ENCODE measurements at places on chromosomes 6 and 20.

DNA sequence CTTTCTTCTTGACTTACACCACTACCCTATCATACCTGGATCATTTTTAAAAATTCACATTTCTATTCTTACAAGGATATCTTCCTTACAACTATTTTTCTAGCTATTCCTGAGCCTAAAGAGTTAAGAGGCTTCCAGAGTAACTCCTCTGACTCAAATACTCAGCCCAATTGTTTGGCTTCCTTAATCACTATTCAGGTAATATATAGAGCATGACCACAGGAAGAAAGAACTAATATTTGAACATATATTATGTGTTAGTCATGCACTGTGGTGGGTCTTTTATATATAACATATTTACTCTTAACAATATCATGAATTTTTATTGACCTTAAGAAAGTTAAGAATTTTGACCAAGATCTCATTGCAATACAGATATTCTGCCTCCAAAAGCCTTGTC is 42.0 kb upstream of the ID4 start:
- no peak for DNase-seq

GRCh38 chr6:110239526-110240274 is 59.5 kb downstream of the CDC40 start:
- no peak for DNase-seq

GRCh38 chr20:18388860-18389259 is 78.0 kb downstream of the DZANK1 start:
- DNase-seq = peak; percentile 17

- no peak for DNase-seq
These were observed 31.2 kb upstream of the HBS1L start for GRCh38 chr6:135085700-135086413.

DNA sequence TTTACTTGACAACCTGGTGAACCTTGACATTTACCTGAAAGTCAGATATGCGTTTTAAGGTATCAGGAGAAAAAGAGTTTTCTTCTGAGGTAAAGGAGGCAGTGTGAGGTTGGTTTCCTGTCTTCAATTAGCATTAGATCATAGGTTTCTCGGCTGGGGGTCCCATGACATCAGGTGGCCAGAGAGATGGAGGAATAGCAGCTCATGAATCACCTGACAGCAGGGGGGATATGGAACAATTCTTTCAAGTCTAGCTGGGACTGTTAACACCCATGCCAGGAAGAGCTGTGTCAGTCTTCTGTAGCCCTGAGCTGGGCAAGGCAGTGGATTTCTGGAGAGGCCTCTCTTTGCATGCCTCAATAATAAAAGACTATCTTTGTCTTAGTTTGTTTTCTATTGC is 108.0 kb upstream of the TMEM170B start:
- no peak for DNase-seq

GRCh38 chr6:145214570-145214969 is 520.8 kb downstream of the EPM2A start:
- peak; percentile 29 for DNase-seq

DNA sequence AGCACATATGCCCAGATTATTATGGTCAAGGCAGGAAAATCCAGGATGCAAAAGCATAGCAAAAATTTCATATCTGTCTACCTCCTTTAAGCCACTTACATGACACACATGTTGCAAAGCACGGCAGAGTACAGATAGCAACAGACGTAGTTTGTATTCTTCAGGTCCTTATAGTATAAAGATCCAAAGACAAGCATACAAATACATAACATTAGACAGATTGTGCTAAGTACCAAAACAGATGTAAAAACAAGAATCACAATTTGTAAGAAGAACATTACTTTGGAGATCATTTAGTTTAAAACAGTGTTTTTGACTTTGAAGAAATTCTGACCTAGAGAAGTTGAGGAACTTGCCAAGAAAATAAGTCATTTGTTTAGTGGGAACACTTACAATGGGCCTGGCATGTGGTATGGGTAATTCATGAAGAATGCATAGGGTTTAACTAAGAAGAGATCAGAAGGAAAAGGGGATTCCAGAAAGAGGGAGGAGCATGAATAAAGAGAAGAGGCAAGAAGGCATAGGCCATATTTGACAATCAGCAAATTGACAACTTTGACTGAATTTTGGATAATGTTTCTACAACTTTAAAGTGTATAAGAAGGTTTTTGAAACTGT is 30.6 kb upstream of the LMBRD1 start:
- DNase-seq = no peak

DNA sequence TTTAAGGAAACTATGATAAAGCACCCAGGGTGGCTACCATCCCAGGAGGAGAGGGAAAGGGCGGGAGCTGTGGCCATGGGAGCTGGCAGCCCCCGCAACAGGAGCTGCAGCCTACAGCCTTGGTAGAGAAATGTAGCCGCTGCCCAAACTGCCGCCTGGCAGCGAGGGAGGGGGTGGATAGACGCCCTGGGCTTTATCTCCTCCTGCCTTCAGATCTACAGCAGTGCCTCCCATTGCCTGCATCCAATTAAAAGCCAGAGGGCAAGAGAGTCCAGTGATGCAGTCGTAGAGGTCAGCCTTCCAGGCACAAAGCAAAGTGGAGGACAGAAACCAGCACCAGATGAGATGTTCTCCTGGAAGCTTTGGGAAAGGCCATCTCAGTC is 35.0 kb upstream of the ZFAND3 start:
- DNase-seq = no peak

DNA sequence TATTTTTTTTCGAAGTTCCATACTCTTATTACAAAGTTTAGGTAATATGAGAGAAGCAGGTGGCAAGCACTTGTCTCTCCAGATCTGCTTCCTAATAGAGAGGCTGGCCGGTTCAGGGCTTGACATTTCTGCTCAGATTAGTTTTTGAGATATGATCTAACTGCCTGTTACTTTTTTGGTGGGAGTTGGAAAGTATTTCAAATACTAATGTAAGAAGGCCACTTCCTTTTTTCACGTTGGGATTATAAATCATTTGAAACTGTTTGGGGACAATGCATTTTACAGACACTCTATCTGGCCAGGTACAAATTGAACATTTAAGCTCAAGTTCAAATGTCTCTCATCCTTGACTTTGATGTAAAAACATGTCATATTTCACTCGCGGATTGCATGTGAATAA is 222.1 kb upstream of the SULF2 start:
- no peak for DNase-seq

DNA sequence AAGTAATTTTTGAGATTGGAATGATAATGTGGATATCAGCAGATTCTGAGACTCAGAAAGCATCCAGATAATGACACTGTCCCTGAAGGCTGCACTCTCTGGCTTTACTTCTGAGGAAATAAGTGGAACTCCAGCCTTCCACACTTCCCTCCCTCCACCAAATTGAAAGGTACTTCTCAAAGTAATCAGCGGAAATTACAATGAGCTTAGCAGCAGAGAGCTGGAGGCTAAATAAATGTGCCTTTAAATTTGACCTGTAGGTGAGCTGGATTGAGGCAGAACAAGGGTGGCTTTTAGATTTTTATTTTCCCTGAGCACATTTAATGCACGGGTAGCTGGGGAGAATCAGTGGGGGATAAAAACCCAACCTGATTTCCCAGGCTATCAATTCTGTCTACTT is 39.3 kb upstream of the RNF144B start:
- no peak for DNase-seq

DNA sequence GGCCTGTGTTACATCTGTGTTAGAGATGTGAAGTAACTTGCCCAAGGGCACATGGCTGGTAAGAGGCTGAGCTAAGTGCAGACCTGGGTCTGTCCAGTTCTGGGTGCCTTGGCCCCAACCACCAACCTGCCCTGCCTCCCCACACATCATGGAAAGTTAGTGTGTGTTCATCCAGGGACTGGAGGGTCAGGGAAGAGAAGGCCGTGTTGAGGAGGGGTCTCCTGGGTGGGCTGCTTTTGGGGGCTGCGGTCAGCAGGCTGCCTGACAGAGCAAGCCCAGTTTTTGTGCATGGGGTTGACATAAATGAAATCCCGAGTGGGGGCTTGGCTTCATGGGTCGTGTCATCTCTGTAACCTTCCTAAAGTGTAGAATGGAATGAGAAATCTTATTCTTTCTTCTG is 10.9 kb downstream of the PYGB start:
- no peak for DNase-seq

DNA sequence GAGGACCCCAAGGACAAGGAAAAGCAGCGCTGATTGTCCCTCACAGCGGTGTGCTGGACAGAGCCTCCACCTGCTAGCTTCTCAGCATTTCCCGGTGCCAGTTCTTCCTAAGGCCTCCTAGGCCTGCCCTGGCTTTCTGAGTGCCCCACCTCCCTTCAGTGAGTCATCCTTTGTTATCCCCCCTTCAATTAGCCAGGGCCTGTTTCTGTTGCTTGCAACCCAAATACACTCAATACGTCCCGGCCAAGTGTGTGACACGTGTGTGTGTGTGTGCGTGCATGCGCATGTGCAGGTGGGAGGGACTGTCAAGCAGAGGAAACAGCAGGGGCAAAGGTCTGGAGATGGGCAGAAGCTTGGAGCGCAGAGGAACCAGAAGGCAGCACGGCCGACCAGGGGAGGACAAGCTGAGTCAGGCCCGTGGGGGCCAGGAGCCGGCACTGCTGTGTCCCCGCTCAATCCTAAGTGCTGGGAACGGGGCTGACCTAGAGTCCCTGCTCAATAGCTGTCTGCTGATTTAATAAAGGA is 159.8 kb downstream of the PREX1 start:
- no peak for DNase-seq

DNA sequence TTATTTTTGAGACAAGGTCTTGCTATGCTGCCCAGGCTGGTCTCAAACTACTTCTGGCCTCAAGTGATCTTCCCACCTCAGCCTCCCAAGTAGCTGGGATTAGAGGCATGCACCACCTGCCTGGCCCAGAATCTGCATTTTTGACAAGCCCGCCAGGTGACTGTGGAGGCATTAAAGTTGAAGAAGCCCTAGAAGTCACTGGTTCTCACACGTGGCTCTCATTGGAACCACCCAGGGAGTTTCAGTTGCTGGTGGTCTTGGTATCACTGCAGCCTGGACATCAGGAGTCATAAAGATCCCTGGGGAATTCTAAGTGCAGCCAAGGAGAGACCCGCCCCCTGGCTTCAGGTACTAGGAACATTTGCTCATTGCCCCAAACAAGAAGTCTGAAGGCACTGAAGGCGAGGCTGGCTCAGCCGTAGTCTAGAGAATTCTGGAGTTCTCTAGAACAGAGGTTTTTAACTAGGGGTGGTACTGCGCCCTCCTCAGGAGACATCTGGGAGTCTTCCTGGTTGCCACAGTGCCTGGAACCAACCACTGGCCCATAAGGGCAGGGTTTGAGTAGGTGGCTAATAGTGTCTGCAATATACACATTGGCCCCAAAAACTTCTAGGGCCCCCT is 182.8 kb downstream of the ZMYND8 start:
- DNase-seq = no peak

GRCh38 chr6:108798670-108799353 is 49.4 kb upstream of the ARMC2 start:
- no peak for DNase-seq

- no peak for DNase-seq
These were observed 427.2 kb downstream of the C6orf118 start for GRCh38 chr6:164882236-164882635.

DNA sequence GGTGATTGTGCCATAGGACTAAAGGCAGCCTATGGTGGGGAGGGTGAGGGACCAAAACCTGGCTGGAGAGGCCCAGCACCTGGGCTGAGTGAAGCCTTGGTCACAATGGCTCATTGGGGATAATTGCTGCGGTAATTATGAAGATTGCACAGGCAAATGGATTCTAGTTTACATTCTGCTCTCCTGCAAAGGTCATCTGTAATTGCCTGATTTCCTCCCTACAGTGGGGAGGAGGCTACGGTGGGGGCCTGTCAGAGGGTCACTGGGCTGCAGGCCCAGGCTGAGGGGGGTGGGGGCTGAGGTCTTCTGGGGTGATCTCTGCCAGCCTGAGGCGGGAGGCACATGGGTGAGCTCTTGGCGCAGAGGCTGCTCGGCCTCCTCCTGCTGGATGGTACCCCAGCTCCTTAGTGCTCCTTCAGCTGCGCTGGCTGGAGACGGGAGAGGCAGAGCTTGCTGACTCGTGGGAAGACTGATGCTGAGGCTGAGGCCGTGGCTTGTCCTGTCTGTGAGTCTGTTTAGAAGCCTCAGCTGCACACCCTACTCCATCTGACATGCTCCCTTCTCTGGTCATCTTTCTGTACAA is 30.3 kb downstream of the PACSIN1 start:
- no peak for DNase-seq

GRCh38 chr20:23314699-23315098 is 35.9 kb upstream of the NXT1 start:
- no peak for DNase-seq

Data from GM03348 (cell line).